Activated CD4-positive, alpha-beta memory T cell treated with anti-CD3 and anti-CD28 coated beads for 36 hours (primary cell): ENCODE measurements at places on chromosomes 6 and 20. TPM values are rescaled to one million over a fixed set of nuclear protein-coding genes. Genes with fewer than 3 reads are reported as not detected.

- DNase-seq = no peak
- H3K4me1 ChIP-seq = peaks cover 68% of the 10 kb centered on the region
- H3K4me3 ChIP-seq = no peak overlapping the region
- H3K27me3 ChIP-seq = no peaks in the 10 kb centered on the region
- no peak overlapping the region for H3K27ac ChIP-seq
Observed at GRCh38 chr6:11227698-11228097, 4.8 kb downstream of the NEDD9 start.

GRCh38 chr6:34490390-34491090, 24.7 kb downstream of the PACSIN1 start:
- H3K36me3 ChIP-seq = no peaks in the 10 kb centered on the region
- peaks cover 11% of the 10 kb centered on the region for H3K4me1 ChIP-seq
- no peak overlapping the region for H3K27ac ChIP-seq
- no peaks in the 10 kb centered on the region for H3K27me3 ChIP-seq

DNA sequence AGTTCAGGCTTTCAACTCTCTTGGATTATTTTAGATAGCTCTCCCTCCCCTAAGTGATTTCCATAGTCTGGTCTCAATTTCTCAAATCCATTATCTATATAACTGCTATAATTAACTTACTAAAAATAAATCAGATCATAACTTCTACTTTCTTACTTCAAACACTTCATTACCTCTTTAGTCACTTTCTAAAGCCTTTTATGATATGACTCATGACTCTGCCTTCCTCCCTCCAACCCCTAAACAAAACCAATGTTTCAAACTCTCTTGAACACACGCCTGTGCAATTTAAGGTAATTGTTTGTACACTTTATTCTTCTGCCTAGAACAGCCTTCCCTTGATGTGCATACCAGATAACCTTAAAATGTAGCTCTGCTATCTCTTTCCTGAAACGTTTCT, 100.5 kb downstream of the LMBRD1 start:
- DNase-seq = no peak
- peaks cover 25% of the 10 kb centered on the region for H3K36me3 ChIP-seq
- no peaks in the 10 kb centered on the region for H3K27me3 ChIP-seq
- no peak overlapping the region for H3K4me3 ChIP-seq
- no peak overlapping the region for H3K27ac ChIP-seq
- peaks cover 11% of the 10 kb centered on the region for H3K4me1 ChIP-seq

GRCh38 chr6:139380168-139380567, 5.7 kb upstream of the CITED2 start:
- DNase-seq = no peak
- no peaks in the 10 kb centered on the region for H3K36me3 ChIP-seq
- no peaks in the 10 kb centered on the region for H3K27me3 ChIP-seq
- peaks cover 14% of the 10 kb centered on the region for H3K4me1 ChIP-seq

DNA sequence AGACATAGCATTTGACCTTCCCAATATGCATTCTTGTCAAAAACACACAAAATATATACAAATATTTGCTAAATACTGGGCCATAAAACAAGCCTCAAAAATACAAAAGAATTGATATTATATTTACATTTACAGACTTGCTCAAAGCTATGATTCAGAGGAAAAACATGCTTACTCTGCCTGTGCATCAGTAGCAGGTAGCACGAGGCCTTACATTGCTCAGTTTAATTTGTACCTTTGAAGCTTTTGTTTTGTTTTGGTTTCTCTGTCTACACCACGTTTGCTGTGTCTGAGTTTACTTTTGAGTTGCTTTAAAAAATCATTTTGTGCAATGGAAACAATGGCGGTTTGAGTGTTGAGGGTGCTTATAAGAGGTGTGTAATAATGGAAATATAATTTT, 99.3 kb downstream of the PHF3 start:
- no peaks in the 10 kb centered on the region for H3K4me1 ChIP-seq
- H3K27ac ChIP-seq = no peak overlapping the region
- no peaks in the 10 kb centered on the region for H3K27me3 ChIP-seq

DNA sequence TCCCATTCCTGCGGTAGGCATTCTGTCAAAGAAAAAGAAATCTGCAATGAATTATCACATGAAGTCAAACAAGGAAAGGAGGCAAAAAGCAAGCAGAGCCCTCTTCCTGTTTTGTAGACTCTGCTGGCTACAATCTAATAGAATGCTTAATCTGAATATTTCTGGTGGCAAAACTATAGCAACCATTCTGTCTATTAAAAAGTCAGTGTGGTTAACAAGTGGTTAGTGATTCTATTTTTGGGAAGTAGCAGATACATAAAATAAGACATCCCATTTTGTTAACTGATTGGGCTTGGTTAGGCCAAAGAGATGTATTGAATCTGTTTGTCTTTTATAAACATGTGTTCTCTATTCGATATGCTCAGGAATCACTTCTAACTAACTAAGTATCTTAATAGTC, 442.3 kb downstream of the CDC5L start:
- no peaks in the 10 kb centered on the region for H3K27me3 ChIP-seq
- DNase-seq = no peak
- peaks cover 31% of the 10 kb centered on the region for H3K4me1 ChIP-seq
- H3K27ac ChIP-seq = no peak overlapping the region

DNA sequence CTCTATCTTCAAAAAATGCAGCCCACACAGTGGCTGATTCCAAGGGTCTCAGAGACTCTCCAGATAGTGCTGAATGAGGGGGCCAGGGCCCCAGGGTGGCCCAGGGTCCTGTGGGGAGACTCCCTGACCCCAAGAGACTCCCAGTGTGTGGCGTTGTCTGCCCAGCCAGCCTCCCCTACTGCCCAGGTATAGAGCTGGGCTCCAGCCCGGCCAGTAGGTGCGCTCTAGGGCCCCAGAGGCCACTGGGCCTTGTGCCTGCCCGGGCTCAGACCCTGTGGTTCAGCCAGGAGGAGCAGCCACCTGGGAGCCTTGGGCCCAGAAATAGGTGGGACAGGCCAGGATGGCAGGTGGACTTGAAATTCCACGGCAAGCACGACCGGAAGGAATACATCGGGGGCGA, 30.3 kb upstream of the GATA5 start:
- no peaks in the 10 kb centered on the region for H3K36me3 ChIP-seq
- DNase-seq = no peak
- no peak overlapping the region for H3K27ac ChIP-seq
- H3K4me1 ChIP-seq = peaks cover 20% of the 10 kb centered on the region
- H3K4me3 ChIP-seq = no peak overlapping the region
- no peaks in the 10 kb centered on the region for H3K27me3 ChIP-seq

DNA sequence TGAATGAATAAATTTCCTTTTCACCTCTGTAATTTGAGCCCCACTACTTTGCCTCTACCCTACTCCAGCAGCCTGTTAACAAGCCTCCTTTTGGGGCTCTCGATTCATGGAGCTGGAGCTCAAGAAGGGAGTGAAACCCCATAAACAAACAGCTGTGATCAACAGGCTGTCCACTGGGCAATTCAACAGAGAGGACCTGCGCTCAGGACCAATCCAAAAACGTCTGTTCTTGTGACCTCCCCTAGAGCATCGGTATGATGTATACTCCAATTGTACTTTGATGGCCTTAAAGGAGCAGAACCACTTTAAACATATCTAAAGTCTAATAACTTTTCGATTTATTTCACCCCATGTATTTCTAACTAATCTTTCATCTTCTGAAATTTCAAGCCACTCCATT, 37.4 kb downstream of the HIVEP2 start:
- H3K36me3 ChIP-seq = peaks cover 4% of the 10 kb centered on the region
- H3K27me3 ChIP-seq = no peaks in the 10 kb centered on the region
- H3K4me1 ChIP-seq = peaks cover 75% of the 10 kb centered on the region
- peak overlapping the region; percentile 93 for H3K27ac ChIP-seq
- peak; percentile 57 for DNase-seq
- peak overlapping the region; percentile 79 for H3K4me3 ChIP-seq

DNA sequence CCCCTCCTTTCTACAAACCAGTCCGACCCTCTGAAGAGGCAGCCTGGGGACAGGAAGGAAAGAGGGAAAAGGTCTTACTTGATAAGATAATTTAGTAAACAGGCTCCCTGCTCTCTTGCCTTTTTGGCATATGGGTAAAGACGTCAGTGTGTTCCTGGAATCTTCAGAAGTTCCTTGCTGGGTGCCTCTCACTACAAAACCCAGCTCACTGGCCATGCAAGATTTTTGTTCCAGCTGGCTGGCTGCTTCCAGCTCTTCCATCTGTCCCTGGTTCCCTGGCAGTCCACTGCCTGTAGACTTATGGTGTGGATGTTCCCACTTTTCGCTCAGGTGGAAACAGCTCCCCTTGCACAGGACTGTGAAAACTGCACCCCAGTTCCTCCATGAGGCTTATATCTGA, 57.4 kb downstream of the MOCS1 start:
- peaks cover 3% of the 10 kb centered on the region for H3K27me3 ChIP-seq
- H3K4me3 ChIP-seq = no peak overlapping the region

HIVEP2 gene
- 24.3 TPM for total RNA-seq

GSTA3 gene
- total RNA-seq = not detected

CCM2L gene
- not detected for total RNA-seq

MYT1 gene
- not detected for total RNA-seq

ZBTB46 gene
- 5.5 TPM for total RNA-seq

SHLD1 gene
- total RNA-seq = 9.0 TPM

TRAPPC3L gene
- not detected for total RNA-seq
